AG04449 (cell line): ENCODE measurements at places on chromosomes 7 and 10.

DNA sequence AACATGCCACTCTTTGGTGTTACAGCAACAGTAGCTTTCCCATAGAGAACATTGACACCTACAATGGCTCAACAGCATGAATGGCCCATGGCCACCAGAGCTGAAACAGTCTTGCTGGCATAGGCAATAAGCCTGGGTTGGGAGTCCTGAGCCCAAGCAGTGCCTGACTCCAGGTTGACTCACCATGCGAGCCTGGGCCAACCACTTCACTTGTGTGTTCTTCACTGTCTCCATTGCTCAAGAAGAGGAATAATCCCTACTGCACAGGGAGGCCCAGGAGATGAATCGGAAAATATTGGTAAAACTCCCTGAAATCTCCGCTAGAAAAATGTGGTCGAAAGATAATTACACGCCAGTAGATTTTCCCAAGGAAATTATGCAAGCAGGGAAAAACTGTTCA lies 89.2 kb upstream of the INHBA start:
- DNase-seq, result no peak

DNA sequence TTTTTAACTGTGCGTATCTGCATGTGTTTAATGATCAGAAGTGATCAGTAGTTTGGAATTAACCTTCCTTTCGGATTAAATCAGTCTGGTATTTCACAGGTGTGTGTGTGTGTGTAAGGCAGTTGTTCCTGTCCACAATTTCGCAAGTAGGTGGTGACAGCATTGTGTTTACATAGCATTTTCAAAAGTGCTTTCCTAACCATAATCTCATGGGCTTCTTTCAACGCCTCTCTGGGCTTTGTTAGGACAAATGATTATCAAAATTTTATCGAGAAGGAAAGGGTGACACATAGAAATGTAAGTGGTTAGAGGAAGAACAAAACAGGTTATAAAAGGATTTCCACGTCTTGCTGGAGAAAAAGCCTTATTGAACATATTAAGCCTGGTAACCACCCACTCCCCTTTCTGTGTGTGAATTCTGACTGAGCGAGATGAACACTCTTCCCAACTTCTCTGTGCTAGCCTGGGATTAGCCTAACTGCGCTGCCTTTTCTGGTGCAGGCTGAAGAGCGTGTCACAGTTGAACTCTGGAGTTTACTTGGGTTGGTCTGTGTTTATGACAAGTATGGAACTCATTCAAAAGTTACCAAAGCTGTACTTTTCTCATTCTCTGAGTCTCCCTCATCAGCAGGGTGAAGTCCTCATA lies 292.3 kb upstream of the PITRM1 start:
- no peak for DNase-seq

DNA sequence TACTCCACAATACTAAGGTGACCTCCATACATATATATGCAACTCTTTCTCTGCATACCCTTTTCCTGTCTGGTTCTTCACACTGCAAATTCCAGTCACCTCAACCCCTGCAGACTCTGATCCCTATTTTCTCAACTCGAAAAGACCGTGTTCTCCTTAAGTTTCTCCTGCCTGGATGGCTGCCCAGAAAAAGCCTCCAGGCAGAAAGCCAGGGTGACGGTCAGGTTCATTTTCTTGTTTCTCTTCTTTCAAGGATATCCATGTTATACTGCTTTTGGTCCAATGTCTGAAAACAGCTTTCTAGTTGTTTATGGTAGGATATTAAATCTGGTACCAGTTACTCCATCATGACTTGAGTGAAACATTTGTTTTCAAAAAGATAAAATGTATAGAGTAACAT lies 267.8 kb upstream of the MYO3A start:
- DNase-seq, result no peak

- no peak for DNase-seq
Measured at GRCh38 chr7:145219461-145219860, 383.6 kb upstream of the TPK1 start.

DNA sequence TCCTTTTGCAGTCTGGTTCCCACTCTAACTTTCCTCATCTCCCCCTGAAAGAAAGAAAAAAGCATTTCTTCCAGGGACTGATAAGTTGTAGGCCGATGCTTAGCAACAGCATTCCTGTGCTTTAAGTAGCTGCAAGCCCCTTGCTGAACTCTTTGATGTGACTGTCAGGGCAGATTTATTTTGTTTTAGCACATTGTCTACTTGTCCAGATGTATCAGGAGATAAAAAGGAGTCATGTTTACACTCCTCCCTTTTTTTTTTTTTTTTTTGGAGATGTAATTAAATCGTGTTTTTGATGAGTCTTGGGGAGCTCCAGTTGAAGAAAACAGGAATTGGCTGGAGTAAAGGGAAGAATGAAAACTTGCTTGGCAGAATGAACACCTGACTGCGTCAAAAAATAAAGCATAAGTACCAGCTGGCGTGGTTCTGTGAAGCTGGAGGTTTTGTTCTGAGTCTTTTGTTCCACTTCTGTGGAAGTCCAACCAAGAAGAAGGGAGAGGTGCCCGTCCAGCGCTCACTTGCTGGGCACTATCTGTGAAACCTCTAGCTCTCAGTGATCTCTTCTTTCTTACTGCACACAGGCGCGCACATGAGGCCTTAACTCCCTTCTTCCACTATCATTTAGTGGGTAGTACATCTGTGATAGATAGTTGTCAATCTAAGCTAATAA lies 871.7 kb downstream of the LRMDA start:
- DNase-seq, result no peak

DNA sequence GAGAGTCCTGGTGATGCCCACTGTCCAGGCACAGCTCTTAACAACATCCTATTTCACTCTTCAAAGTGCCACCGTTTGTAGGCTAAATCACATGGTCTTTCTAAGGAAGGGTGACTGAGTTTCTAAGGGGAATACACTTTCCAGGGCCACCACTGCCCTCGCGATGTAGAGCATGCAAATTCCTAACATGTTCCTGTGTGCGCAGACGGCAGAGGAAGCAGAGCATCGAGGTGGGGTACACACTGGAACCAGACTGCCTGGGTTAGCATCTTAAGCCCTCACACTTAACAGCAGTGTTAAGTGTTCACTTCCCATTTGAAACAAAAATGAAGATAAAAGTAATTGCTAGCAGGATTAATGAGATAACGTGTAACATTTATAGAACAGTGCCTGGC lies 3.0 kb downstream of the VOPP1 start:
- no peak for DNase-seq

DNA sequence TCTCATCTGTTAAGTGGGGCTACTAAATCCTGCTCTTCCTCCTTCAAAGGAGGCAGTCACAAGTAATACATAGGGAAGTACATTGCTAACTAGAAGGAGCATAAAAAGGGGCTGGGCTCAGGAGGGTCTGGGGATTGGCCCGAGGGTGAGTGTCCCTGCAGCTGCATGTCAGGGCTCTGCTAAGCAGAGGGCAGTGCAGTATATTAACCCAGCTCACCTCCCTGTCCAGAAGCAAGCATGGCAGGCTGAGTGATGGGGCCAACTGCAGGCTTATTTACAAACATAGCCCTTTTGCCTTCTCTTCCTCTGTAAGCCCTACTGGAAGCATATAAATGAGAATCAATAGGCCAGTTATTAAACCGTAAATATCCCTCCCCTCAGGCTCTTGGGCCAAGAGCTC lies 143.2 kb upstream of the PCBD1 start:
- no peak for DNase-seq

DNA sequence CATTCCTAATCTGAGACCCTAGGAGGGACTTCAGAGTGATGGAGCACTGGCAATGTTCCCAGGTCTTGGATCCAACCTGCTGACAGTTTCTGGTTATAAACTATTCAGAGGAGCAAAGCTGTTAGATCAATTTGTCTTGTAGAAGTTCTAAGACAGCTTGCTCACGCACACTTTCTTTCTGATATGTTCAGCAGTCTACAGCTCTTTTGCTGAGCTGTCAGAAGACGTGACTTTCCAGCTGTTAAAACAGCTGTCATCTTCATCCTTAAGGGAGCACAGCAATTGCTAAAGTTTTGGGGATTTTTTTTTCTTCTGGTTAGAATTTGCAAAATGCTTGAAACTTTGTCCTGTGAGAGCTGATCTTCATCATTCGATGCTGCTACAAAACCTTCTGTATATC lies 823.1 kb downstream of the SORCS1 start:
- DNase-seq, result no peak

DNA sequence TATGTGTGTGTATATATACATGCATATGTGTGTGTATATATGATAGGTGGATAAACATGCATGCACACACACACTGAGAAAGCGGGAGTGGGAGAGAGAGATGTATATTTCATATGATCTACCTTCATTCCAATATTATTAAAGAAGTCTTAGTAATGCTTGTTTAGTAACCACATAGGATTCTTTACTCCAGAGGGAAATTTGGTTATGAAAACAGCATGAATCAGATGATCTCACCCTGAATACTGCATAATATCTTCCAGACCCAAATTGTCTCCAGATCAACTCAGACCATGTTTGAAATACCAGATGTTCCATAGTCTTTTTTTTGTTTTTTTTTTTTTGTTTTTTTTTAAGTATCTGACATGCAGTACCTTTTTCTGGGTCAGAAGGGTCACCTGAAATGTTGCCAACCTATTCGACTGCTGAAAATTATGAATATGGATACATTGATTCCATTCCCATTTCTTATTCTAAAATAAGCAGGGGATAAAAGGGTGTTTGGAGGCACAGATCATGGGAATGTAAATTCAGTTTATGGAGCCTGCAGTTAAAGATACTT lies 17.4 kb downstream of the TES start:
- DNase-seq, result peak; percentile 70

DNA sequence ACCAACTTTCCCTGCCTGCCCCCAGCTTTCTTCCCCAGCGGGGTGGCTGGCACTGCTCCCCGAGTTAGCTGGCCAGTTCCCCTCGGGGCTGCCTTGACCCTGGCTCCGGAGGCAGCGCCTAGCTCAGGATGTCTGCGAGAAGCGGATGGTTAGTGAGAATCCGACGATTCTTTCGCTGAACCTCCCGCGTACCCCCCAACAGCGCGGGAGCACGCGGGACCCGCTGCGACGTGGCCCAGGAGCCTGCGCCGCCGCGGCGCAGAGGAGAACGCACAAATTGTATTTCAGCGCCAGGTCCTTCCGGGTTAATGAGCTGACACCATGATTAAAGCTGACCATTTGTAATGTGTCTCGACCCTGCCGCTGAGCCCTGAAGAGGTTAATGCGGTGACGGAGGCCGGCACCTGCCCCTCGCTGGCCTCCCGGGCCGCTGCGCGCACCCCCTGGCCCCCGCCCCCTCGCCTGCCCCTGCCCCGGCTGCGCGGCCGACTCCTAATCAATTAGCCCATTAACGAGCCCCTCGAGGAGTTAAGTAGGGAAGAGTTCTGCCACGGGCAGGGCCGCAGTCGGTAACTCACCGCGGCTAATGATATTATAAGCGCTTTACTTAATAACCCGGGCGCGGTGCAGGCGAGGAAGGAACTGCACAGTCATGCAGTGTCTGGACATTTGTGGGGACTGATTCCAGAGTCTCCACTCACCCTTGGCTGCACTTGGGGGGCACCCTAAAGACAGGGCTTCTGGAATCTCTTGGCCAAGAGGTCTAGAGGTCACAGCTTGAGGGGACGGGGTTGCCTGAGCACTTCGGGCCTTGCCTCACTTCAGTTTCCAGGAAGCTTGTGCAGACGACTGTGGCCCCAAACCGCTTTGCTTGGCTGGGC lies 1.7 kb upstream of the HMX2 start:
- DNase-seq, result no peak

GRCh38 chr10:63722537-63722936 lies 201.3 kb downstream of the REEP3 start:
- peak; percentile 56 for DNase-seq

DNA sequence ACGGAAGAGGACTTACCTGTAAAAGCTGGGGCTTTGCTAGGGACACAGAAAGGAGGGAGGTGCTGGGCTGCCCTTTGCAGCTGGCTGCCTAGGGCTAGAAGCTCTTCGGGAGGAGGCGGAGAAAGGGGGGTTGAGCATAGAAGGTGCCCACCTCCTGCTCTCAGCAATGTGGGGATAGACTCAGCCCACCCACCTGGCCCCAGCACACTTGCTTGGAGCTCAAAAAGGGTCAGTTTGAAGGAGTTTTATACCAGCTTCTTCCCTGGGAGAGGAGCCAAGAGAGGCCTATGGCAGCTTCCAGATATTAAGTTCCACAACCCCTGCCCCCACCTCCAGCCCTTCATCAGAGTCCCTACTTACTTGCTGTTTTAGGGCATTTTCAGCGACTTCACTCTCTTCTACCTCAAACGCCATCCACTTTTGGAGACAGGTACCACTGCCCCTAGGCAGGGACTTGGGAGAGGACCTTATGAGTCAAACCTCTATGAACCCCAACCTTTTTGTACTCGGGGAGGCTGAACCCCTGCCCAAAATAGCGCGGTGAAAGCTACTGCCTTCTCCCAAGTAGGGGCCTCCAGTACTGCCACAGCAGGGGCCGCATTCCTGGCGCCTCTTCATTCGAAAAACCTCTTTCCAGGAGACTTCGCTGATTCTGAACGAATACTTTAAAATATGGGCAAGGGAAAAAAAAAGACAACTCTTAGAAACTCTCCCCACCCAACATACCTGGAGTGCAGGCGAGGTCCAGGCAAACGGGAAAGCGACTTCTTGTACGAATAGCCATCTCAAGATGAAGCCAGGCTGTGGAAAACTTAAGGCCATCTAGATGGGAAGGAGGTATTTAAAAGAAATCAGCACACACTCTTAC lies 1.2 kb upstream of the EVX1 start:
- no peak for DNase-seq
